ENCODE measurements at places on chromosomes 5 and 9. TPM values are rescaled to one million over a fixed set of nuclear protein-coding genes. Genes with fewer than 3 reads are reported as not detected.

GRM6 gene
- total RNA-seq: not detected

PDCD1LG2 gene
- 0.33 TPM for total RNA-seq

SHC3 gene
- total RNA-seq: not detected

SPATA9 gene
- not detected for total RNA-seq

CDO1 gene
- not detected for total RNA-seq

FOXD1 gene
- total RNA-seq: 0.09 TPM

ORM2 gene
- total RNA-seq: not detected

JADE2 gene
- total RNA-seq: 105 TPM

NMUR2 gene
- not detected for total RNA-seq

HAVCR2 gene
- 6.6 TPM for total RNA-seq

ACOT12 gene
- not detected for total RNA-seq

GRCh38 chr9:85876628-85877027 lies 64.3 kb upstream of the NAA35 start:
- H3K27ac ChIP-seq: no peak overlapping the region
- no peak overlapping the region for H3K4me3 ChIP-seq
- DNase-seq: no peak
- H3K36me3 ChIP-seq: no peaks in the 10 kb centered on the region

- H3K27me3 ChIP-seq: no peaks in the 10 kb centered on the region
- no peak for DNase-seq
- no peak overlapping the region for H3K4me3 ChIP-seq
- no peaks in the 10 kb centered on the region for H3K36me3 ChIP-seq
- no peaks in the 10 kb centered on the region for H3K4me1 ChIP-seq
Measured at GRCh38 chr5:54390015-54390414, 65.5 kb upstream of the HSPB3 start.

DNA sequence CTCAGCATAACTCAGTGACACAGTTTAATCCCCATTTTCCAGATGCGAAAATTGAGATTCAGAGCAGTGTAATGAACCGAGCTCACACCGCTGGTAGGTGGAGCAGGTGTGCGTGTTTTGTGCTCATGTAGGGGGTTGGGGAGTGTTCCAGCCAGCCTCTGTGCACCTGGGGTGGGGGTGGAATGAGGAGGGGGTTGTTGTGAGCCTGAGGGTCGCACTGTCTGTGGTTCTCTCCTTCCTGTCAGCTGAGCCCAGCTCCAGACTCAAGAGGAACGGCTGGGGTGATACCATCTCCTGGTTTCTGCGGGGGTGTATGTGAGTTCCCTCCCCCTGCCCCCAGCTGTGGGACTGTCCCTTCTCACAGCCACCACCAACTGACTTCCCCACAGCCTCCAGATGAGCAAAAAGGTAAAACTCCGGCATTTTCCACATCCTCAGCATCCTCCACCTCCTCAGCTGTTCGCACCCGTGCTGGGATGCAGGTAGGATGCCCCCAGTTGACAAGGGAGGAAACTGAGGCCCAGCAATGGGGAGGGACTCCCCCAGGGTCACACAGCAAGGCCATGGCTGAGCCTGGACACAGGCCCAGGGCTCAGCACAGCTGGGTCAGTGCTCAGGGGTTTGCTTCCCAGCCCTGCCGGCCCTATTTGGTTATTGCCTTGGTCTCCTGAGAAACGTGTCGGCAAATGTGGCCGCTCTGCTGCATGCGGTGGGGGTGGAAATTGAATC lies 2.1 kb downstream of the SH2D3C start:
- H3K4me3 ChIP-seq: peak overlapping the region; percentile 68
- peak overlapping the region; percentile 82 for H3K27ac ChIP-seq
- DNase-seq: peak; percentile 86

DNA sequence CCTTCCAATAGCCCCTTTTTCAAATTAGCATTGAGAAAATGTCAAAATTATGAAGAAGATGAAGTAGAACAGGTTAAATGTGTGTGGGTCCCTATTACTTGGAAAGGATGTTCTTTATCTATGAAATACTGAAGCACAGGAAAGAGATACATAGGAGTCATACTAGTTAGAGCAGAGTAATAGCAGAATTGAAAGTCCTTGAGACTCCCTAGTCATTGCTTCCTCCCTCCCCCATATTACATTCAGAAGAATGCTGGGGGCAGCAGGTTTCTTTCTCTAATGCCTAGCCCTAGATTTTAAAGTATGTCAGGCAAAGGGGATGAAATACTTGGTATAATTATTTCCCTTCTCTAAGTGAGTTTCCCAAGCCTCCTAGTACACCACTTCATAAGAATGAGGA lies 4.4 kb downstream of the ZCCHC9 start:
- H3K4me3 ChIP-seq: no peak overlapping the region
- no peaks in the 10 kb centered on the region for H3K27me3 ChIP-seq
- H3K27ac ChIP-seq: no peak overlapping the region
- H3K4me1 ChIP-seq: peaks cover 10% of the 10 kb centered on the region
- no peak for DNase-seq

- no peak overlapping the region for H3K27ac ChIP-seq
- no peaks in the 10 kb centered on the region for H3K4me1 ChIP-seq
- no peak overlapping the region for H3K4me3 ChIP-seq
- no peaks in the 10 kb centered on the region for H3K36me3 ChIP-seq
Measured at GRCh38 chr5:94976853-94977252, 308.0 kb downstream of the MCTP1 start.

- no peak overlapping the region for H3K4me3 ChIP-seq
- H3K27ac ChIP-seq: no peak overlapping the region
- DNase-seq: no peak
- no peaks in the 10 kb centered on the region for H3K27me3 ChIP-seq
- peaks cover 69% of the 10 kb centered on the region for H3K36me3 ChIP-seq
Measured at GRCh38 chr9:114351932-114352331, 22.3 kb downstream of the ORM2 start.

GRCh38 chr9:136678624-136679023 lies 8.6 kb downstream of the AGPAT2 start:
- H3K36me3 ChIP-seq: no peaks in the 10 kb centered on the region
- H3K27me3 ChIP-seq: no peaks in the 10 kb centered on the region
- DNase-seq: no peak
- H3K27ac ChIP-seq: no peak overlapping the region

DNA sequence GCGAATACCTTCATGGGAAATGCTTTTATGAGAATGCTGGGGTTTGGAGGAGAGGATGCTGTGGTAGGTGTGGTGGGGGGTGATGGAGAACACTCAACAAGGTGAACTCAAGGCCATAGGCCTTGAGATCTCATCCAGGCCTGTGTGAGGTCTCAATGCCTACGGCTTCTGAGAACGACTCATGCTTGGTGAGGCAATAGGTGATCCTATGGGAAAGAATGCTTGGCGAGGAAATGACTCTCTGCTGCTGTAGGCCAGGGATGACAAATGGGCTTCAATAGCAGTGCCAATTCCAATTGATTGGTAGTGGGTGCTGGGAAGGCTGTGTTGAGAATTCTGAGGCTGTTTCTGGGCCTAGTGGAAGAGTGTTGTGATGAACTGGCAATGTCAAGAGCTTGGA lies 280.2 kb upstream of the CLINT1 start:
- no peaks in the 10 kb centered on the region for H3K27me3 ChIP-seq
- no peaks in the 10 kb centered on the region for H3K36me3 ChIP-seq
- DNase-seq: no peak
- no peak overlapping the region for H3K4me3 ChIP-seq

DNA sequence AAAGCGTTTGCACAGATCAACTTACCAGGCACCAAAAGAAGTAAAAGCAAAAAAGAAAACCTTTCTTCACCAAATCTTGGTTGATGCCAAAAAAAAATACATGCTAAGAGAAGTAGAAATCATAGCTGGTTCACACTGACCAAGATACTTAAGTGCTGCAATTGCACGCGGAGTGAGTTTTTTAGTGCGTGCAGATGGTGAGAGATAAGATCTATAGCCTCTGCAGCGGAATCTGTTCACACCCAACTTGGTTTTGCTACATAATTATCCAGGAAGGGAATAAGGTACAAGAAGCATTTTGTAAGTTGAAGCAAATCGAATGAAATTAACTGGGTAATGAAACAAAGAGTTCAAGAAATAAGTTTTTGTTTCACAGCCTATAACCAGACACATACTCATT lies 36.4 kb upstream of the CCDC152 start:
- DNase-seq: no peak
- no peak overlapping the region for H3K4me3 ChIP-seq
- peaks cover 5% of the 10 kb centered on the region for H3K4me1 ChIP-seq
- no peaks in the 10 kb centered on the region for H3K36me3 ChIP-seq
- no peak overlapping the region for H3K27ac ChIP-seq
- no peaks in the 10 kb centered on the region for H3K27me3 ChIP-seq

- H3K27me3 ChIP-seq: peaks cover 3% of the 10 kb centered on the region
- H3K4me3 ChIP-seq: no peak within 1 kb of the TSS
- H3K4me1 ChIP-seq: no peaks in the 10 kb centered on the region
- H3K36me3 ChIP-seq: no peaks in the 10 kb centered on the region
- DNase-seq: no peak
- H3K27ac ChIP-seq: no peak within 1 kb of the TSS
Measured at GRCh38 chr5:55159763-55160492, at the start of gene GPX8. Gene GPX8, plus strand, starts transcription at chr5:55160171. Its CDS starts 22 bp downstream, at chr5:55160193.

- no peaks in the 10 kb centered on the region for H3K27me3 ChIP-seq
- H3K27ac ChIP-seq: no peak overlapping the region
- no peaks in the 10 kb centered on the region for H3K36me3 ChIP-seq
- no peak for DNase-seq
- H3K4me3 ChIP-seq: peak overlapping the region; percentile 46
Measured at GRCh38 chr5:32020271-32020670, 153.8 kb downstream of the GOLPH3 start.

- no peaks in the 10 kb centered on the region for H3K36me3 ChIP-seq
- no peak for DNase-seq
- no peak overlapping the region for H3K4me3 ChIP-seq
- no peaks in the 10 kb centered on the region for H3K27me3 ChIP-seq
- peak overlapping the region; percentile 53 for H3K27ac ChIP-seq
- peaks cover 12% of the 10 kb centered on the region for H3K4me1 ChIP-seq
Measured at GRCh38 chr5:54738118-54738972, 220.8 kb downstream of the SNX18 start.

- H3K27me3 ChIP-seq: no peaks in the 10 kb centered on the region
- H3K4me1 ChIP-seq: no peaks in the 10 kb centered on the region
- no peaks in the 10 kb centered on the region for H3K36me3 ChIP-seq
- no peak overlapping the region for H3K4me3 ChIP-seq
- no peak for DNase-seq
Measured at GRCh38 chr9:121895818-121896544, 197.1 kb downstream of the TTLL11 start.

DNA sequence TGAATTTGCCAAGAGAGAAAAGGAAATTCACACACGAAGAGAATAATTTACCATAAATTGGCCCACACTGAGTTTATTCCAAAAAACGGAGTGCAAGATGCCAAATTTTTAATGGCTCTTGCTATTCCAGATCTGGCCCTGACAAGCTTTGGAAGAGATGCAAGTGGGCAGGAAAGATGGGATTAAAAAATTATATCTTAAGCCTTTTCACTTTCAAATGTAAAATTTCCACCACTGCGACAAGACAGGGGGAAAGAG lies 352.4 kb downstream of the GLIS3 start:
- DNase-seq: no peak
- no peak overlapping the region for H3K27ac ChIP-seq
- no peaks in the 10 kb centered on the region for H3K4me1 ChIP-seq
- no peak overlapping the region for H3K4me3 ChIP-seq

- DNase-seq: no peak
- no peaks in the 10 kb centered on the region for H3K27me3 ChIP-seq
- no peak overlapping the region for H3K27ac ChIP-seq
- H3K36me3 ChIP-seq: no peaks in the 10 kb centered on the region
Measured at GRCh38 chr9:125227761-125228160, 13.4 kb downstream of the HSPA5 start.

GRCh38 chr5:1552521-1553255 lies 28.9 kb upstream of the LPCAT1 start:
- DNase-seq: no peak
- no peak overlapping the region for H3K27ac ChIP-seq
- H3K36me3 ChIP-seq: no peaks in the 10 kb centered on the region
- no peaks in the 10 kb centered on the region for H3K27me3 ChIP-seq

Measured in CD8-positive, alpha-beta memory T cell (primary cell).